Left forelimb (tissue), 1 donor: ENCODE measurements at places on chromosomes 11 and 22.
A peak's percentile ranks its signal among the peaks of the same experiment; 100 is the strongest.

GRCh38 chr11:1915795-1916131 lies 3.7 kb upstream of the TNNT3 start:
- no peak for DNase-seq

GRCh38 chr11:59247531-59248227 lies 35.0 kb upstream of the MPEG1 start:
- no peak for DNase-seq

- no peak for DNase-seq
These were observed 2.7 kb upstream of the PLA2G3 start for GRCh38 chr22:31143038-31143437.

DNA sequence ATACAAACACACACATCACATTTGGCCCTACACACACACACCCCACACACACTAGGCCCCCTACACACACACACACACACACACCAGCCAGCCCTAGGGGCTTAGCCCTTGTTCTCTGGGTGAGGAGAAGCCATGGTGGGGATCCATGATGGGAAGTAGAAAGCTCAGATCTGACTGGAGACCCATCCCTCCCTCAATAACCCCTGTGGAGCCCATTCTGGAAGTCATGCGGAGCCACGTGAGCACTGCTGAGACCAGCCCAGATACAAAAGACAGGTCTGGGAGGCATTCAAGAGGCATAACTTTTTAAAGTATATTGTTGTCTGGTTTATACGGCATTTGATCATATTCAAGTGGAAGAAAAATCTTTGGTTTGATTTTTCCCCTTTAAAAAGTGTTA lies 448.5 kb downstream of the SOX6 start:
- no peak for DNase-seq

DNA sequence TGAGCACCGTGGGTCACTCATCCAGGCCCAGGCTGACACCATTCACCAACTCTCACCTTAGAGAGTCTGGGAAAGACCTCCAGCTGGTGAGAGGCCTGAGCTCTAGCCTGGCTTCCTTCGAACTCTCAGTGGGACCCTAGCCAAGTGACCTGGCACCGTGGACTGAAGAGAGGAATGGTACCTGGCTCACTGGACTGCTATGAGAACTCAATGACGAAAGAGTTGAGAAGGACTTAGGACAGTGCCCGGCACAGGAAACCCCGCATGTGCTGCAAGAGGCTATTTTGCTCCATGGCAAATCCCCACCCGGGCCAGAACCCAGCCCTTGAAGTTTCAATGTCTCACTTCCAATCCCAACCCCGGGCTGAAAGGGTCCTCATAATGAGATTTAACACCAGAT lies 605 bp upstream of the RAPSN start:
- no peak for DNase-seq

GRCh38 chr11:94754335-94754734 lies 13.8 kb upstream of the AMOTL1 start:
- DNase-seq, result no peak

DNA sequence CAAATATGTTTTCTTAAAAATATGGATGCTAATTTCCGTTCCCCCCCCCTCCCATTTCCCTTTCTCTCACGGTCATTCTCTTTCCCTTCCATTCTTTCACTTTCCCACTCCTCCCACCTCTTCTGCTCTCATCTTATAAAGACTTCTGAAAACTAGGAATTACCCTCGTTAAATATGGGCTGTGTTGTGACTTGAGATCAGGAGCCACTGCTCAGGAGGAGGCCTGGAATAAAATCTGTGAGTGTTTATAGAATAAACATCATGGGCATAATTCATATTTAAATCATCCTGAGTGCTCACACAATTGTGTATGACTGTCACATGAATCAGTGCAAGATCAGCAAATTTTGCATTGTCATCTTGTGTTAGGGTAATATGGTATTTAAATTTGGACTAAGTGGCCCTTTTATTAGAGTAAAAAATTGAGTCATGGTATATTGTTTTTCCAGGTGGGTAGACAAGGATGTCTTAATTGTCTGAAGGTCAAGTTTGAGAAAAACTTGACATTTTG lies 208.0 kb downstream of the DDX10 start:
- DNase-seq, result no peak

DNA sequence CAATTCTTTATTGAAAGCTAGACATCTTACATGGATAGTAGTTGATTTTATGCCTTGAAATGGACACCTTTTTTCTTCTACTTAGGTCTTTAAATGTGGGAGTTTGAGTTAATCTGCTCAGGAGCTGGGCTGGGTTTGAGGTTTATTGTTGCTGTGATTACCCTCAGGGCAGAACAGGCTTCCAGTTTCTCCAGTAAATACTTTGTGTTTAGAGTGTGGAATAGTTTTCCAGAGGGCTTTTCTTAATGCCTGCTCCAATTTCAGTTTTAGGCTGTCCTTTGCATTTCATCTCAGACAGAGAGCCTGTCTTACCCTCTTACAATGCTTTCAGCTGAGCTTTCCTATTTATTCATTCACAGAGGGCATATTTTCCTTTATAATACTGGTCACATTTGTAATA lies 69.9 kb upstream of the ADORA2A start:
- DNase-seq, result no peak

GRCh38 chr11:2270322-2271076 lies at the start of gene ASCL2:
Gene ASCL2, minus strand, starts transcription at chr11:2270588. Its CDS starts 256 bp downstream, at chr11:2270332.
- DNase-seq, result peak; percentile 66
